CD4-positive, alpha-beta T cell treated with Interleukin-10 for 1 hour (primary cell): ENCODE measurements at places on chromosomes 6 and 20.

DNA sequence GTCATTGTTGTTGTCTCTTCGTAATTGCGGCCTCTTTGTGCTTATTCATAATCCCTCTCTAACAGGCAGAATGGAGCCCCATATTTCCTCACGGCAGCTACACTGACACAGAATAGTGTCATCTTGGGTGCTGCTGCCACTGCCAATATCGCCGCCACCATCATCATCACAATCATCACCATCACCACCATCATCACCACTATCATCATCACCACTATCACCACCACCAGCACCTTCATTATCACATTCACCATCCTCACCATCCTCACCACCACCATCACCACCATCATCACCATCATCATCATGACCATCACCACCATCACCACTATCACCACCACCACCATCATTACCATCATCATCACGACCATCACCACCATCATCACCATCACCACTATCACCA lies 10.8 kb downstream of the NPBWR2 start:
- no peak for DNase-seq

DNA sequence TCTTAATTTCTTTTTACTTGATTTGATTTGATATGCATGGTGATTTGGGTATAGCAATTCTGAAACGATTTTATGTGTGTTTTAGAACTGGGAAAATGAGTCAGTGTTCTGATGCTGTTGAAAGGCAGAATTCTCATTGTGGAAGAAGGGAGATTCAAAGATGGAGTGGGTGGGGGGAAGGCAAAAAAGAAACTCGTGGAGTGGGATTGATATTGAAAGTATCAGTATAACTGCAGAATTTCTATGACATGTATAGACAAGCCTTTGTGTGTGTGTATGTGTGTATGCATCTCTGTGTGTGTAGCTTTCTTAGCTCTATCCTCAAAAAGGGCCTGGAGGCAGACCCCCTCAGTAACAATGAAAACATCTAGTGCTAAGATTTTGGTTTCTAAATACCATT lies 184.3 kb upstream of the OLIG3 start:
- no peak for DNase-seq

GRCh38 chr20:62485062-62485700 lies 9.4 kb upstream of the GATA5 start:
- DNase-seq: no peak

DNA sequence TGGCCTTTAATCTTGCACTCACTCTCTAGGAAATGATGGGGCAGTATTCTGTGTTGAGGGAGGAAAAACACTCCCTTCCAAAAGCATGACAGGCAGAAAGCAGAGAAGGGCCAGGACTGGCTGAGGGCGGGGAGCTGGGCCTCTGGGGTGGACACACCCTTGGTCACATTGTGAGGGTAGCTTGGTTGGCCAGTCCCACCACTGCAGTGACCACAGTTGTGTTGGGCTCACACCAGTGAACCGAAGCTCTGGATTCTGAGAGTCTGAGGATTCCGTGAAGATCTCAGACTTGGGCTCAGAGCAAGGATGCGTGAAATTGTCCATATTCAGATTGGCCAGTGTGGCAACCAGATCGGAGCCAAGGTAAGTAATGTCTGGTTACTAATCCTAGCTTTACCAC lies at the start of gene TUBB1:
Gene TUBB1 (plus strand): TSS at position 213 of the 400 bp plus-strand sequence. CDS start 94 bp downstream, at position 307.
- DNase-seq: no peak

GRCh38 chr20:25294459-25295385 lies 46.8 kb downstream of the PYGB start:
- peak; percentile 61 for DNase-seq

GRCh38 chr6:104954190-104954797 lies 2.6 kb upstream of the LIN28B start:
- no peak for DNase-seq

DNA sequence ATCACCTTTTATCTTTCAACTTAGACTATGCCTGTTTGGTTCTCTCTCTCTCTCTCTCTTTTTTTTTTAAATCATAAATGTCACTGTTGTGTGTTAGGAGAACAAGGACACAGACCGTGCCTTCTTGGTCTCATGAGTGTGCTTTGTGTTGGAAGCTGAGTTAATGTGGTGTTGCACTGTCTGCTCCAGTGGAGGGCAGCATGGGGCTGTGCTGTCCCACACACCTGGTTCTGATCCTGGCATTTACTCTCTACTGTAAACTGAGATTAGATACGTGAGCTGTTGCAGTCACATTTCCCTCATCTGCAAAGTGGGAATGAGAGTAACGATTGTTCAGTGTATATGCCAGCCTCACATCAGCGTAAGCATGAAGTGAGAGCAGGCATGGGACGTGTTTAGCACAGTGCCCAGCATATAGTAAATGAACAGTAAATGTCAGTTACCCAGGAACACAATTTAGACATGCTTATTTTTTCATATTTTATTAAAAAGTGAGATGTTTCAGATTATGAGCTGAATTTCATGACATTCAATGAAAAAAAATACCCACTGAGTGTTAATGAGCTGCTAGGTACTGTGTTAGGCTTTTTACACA lies 161.1 kb downstream of the FARS2 start:
- DNase-seq: peak; percentile 2

DNA sequence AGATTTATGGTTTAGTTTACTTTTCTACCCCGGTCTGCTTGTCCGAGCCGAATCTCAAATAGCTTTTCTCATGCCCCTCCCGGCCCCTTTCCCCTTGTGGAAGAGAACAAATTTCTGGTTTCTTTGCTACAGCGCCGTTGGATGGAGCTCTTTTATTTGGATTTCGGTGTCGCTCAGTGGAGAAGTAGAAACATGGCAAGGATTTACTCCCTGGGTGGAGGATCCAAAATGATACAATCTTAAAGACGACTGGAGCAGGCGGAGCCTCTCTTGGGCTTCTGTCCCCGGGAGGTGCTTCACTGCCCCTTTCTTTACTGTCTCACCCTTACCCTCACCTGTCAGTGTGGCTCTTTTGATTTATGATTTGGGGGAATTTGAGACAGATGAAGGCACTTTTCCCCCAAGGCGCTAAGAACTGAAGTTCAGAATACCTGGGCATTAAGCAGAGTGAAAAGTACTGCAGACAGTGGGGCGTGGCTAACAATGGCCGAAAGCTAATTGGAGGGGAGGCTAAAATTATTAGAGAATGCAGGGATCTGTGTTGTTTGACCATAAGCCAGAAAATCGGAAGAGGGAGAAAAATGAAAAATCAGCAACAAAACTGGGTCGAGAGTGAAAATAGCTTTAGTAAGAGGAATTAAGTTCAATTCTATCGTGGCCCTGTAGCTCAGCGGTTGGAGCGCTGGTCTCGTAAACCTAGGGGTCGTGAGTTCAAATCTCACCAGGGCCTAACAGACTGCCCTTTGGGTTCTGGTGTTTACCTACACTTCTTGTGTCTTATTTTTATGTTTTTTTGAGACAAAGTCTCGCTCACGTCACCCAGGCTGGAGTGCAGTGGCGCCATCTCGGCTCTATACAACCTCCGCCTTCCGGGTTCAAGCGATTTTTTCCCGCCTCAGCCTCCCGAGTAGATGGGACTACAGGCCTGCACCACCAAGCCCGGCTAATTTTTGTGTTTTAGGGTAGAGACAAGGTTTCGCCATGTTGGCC lies 145.1 kb upstream of the ZNF184 start:
- DNase-seq: no peak

DNA sequence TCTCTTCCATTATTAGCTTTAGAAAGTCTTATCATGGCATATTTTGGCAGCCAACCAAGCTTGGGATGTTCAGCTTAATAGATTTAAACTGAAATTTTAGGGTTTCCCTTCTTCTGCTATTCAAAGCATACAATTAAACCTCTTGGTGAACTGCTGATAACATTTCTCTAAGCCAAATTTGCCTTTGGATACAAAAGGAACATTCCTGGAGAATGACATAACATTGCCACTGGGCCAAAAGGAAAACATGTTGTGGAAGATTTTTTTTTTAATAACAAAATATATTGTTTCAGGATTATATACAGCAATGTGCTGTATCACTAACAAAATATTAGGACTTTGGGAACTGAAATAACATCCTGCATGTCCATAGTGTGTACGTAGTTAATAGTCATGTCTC lies 215.1 kb upstream of the TBX18 start:
- DNase-seq: no peak

DNA sequence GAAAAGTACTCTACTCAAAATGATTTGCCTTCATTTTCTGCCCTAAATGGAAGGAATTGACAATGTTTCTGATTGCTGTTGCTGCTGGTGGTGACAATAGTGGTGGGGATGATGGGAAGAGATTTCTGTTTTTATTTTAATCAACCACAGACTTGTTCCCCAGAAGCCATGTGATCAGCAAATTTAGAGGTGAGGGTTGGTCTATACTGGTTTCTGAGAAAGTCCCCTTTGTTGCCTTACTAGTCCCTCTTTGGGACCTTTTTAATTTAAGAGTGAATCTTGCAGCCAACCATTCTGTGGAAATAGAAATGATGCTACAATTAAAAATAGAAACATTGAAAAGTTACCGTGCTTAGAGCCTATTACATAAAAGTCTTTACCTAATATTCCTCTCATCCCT lies 43.2 kb downstream of the AIG1 start:
- DNase-seq: no peak

- no peak for DNase-seq
Measured at GRCh38 chr6:161029195-161029809, 37.7 kb downstream of the MAP3K4 start.

DNA sequence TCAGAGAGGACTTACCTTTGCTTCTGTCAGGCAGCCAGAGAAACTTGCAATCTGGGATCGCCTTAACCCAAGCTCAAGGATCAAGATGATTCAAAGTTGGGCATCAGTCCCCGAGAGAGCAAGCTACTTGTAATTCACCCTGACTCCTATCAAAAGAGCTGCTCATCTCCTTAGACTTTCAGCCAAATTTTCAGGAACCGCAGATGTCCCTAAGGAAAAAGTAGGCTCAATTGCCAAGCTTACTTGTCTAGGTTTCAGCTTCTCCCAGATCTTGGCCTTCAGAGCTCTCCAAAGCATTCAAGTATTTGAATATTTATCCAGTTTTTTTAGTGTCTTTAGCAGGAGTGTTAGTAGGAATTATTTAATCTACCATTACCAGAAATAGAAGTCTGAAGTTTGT lies 434.1 kb upstream of the MMS22L start:
- no peak for DNase-seq

DNA sequence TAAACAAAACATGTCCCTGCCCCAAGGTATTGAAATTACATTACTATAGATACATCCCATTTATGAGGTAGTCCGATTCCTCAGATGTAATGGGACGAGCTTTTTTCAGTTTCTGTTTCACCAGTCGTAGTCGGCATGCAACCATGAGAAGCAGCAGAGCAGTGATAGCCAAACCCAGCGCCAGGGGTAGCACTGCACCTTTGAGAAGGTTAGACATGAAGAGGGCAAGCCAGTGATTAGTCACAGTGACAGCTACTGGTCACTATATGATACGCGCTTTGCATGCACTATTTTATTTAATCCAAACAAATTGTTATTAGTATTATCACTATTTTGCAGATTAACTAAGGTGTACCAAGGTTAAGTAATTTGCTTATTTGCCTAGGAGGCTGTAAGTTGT lies 43.7 kb downstream of the LRP11 start:
- DNase-seq: no peak

GRCh38 chr6:168171673-168172353 lies 92.8 kb upstream of the FRMD1 start:
- DNase-seq: no peak

DNA sequence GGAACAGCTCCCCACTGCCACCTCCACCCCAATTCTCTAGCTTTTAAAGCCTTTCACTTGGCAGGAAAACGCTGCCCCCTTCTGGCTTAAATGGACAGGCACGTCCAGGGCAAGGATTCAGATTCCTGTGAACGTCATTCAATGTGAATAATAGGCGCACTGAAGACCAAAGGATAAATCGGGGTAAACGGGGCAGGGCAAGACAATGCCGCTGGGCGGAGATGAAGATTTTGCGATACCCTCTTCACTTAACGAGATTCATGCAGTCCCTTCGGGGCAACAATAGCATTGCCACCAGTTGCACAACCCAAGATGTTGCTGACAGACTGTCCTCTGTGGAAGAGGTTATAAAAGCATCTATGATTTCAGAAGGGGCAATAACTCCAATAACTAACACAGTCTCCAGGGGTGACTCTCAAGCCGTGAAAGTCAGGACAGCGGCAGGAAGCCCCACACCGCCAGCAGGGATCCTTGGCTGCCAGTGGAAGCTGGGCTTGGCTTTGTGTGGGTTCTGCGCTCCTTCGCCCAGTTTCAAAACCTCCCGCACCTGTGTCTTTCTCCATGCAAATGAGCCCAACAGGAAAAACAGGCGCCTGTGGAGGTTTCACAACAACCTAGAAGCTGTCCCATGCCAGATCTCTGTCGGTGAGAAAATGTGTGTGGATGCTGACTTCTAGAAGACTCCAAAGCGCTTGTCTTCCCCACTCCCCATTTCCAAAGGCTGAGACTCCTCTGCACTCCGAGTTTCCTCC lies 291.8 kb downstream of the BMP7 start:
- no peak for DNase-seq
